DMS53 (cell line): ENCODE measurements at places on chromosomes 7 and 10.

- DNase-seq: no peak
Measured at GRCh38 chr10:114593240-114593792, 64.8 kb downstream of the ABLIM1 start.

- DNase-seq: no peak
Measured at GRCh38 chr10:30903397-30904138, 128.1 kb downstream of the ZNF438 start.

DNA sequence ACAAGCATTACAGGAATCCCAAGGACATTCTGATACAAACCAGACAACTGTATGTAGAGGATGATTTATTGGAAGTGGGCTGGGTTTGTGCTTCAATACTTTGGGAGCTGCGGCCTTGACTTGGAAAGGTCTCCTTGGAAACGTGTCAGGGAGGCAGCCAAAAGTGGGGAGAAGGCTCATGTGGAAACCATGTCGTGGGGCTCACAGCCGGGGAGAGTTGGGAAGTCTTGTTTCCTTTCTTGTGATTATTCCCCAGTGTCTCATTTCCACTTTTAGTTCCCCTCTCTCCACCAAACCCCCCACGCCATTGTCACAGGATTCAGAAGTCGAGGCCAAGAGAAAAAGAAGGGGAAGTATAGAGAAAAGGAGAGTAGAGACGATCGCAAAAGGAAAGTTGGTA, 53.9 kb upstream of the SFMBT2 start:
- no peak for DNase-seq

GRCh38 chr10:79379512-79380124, 32.3 kb downstream of the PPIF start:
- peak; percentile 55 for DNase-seq

GRCh38 chr7:7479275-7479805, 56.3 kb downstream of the COL28A1 start:
- no peak for DNase-seq

DNA sequence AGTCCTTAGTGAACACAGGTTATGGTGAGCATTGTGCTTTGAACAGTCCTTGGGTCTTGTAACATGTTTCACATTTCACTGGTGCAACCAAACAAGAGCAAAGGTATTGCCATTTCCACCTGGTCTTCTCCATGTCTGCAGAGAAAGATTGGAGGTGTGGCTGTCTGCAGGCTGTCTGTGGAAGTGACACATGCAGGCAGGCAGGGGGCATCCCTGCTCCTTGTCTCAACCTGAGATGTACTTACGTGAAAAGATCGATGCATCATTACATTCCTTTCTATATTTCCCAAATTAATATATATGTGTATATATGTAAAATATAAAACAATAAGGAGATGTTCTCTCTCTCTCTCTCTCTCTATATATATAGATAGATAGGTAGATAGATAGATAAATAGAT, 54.3 kb downstream of the LRRC18 start:
- peak; percentile 58 for DNase-seq

- DNase-seq: no peak
Measured at GRCh38 chr7:112495156-112495788, 14.5 kb downstream of the LSMEM1 start.

- DNase-seq: no peak
Measured at GRCh38 chr7:31651234-31652062, 35.6 kb upstream of the PPP1R17 start.
